ENCODE measurements at places on chromosomes 5 and 9. TPM values are rescaled to one million over a fixed set of nuclear protein-coding genes. Genes with fewer than 3 reads are reported as not detected.

The DHFR gene
- 4.5 TPM for total RNA-seq

The CCIN gene
- not detected for total RNA-seq

The PLAC8L1 gene
- total RNA-seq = not detected

The FLT4 gene
- 8.2 TPM for total RNA-seq

The FUT7 gene
- total RNA-seq = 0.35 TPM

The ACSL6 gene
- 4.4 TPM for total RNA-seq

The CDH10 gene
- total RNA-seq = 0.24 TPM

The SPINK1 gene
- not detected for total RNA-seq

The FRMD3 gene
- total RNA-seq = 63.6 TPM

The ERAP2 gene
- total RNA-seq = 9.5 TPM

The PLCXD3 gene
- total RNA-seq = 25.2 TPM

The PCDHA11 gene
- 0.09 TPM for total RNA-seq

The RGS7BP gene
- 5.1 TPM for total RNA-seq

The GBA2 gene
- 92.5 TPM for total RNA-seq

The RMRP gene
- total RNA-seq = 22,490 TPM

The LCN1 gene
- not detected for total RNA-seq

The CYLC2 gene
- total RNA-seq = not detected

The LMX1B gene
- total RNA-seq = 0.81 TPM

The FOXD4L5 gene
- not detected for total RNA-seq

The ATP6V0E1 gene
- total RNA-seq = 204 TPM

The WDR38 gene
- not detected for total RNA-seq

The SLCO6A1 gene
- total RNA-seq = not detected

The CDHR2 gene
- 0.29 TPM for total RNA-seq

The SOWAHA gene
- 0.06 TPM for total RNA-seq

The PTGS1 gene
- total RNA-seq = 37.3 TPM

The TRPM3 gene
- total RNA-seq = 1.2 TPM

The PDE8B gene
- 40.2 TPM for total RNA-seq

The PPP3R2 gene
- not detected for total RNA-seq

The TICAM2 gene
- total RNA-seq = 3.5 TPM

The MAT2B gene
- total RNA-seq = 72.7 TPM

The DMRT3 gene
- not detected for total RNA-seq

The SLC46A2 gene
- total RNA-seq = not detected

The F2RL1 gene
- 3.9 TPM for total RNA-seq

The SPINK7 gene
- total RNA-seq = not detected

The PFN3 gene
- not detected for total RNA-seq

The PRELID2 gene
- 21.1 TPM for total RNA-seq

The TMEFF1 gene
- total RNA-seq = not detected

The SLC4A9 gene
- total RNA-seq = 0.21 TPM

The CCL27 gene
- not detected for total RNA-seq

The QRFP gene
- not detected for total RNA-seq

The PCDHGB4 gene
- total RNA-seq = 4.5 TPM

The FOXI1 gene
- total RNA-seq = not detected

The GZMA gene
- 0.37 TPM for total RNA-seq

The NME5 gene
- 1.9 TPM for total RNA-seq

The RNF183 gene
- total RNA-seq = not detected

The CARD9 gene
- 2.4 TPM for total RNA-seq

The TXNDC8 gene
- total RNA-seq = not detected

The SPINK6 gene
- not detected for total RNA-seq
